T-cell (primary cell): ENCODE measurements at places on chromosomes 5 and 9. TPM values are rescaled to one million over a fixed set of nuclear protein-coding genes. Genes with fewer than 3 reads are reported as not detected.

DNA sequence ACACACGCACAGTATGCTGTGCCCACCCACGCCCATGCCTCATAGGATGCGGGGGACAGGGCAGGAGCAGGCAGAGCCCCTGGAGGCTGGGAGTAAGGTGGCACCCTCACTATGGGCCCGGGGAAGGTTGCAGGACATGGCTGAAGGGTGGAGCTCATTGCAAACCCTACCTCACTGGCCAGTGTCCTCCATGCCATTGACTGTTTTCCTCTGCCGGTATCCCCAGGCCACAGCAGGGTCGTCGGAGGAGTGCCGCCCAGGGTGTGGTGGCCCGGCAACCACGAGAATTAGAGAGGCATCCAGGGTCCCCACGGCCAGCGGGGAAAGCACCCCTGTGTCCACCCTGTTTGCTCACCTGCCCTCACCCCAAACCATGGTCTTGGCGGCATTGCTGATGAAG, 59.7 kb upstream of the FCN2 start:
- DNase-seq = no peak
- no peaks in the 10 kb centered on the region for H3K4me1 ChIP-seq
- H3K4me3 ChIP-seq = no peak overlapping the region
- H3K36me3 ChIP-seq = no peaks in the 10 kb centered on the region
- H3K27ac ChIP-seq = no peak overlapping the region

GRCh38 chr5:73230264-73231245, 57.6 kb downstream of the TMEM174 start:
- no peak for DNase-seq
- no peaks in the 10 kb centered on the region for H3K36me3 ChIP-seq
- H3K27ac ChIP-seq = no peak overlapping the region
- no peak overlapping the region for H3K4me3 ChIP-seq
- H3K27me3 ChIP-seq = peaks cover 31% of the 10 kb centered on the region
- H3K4me1 ChIP-seq = peaks cover 30% of the 10 kb centered on the region

DNA sequence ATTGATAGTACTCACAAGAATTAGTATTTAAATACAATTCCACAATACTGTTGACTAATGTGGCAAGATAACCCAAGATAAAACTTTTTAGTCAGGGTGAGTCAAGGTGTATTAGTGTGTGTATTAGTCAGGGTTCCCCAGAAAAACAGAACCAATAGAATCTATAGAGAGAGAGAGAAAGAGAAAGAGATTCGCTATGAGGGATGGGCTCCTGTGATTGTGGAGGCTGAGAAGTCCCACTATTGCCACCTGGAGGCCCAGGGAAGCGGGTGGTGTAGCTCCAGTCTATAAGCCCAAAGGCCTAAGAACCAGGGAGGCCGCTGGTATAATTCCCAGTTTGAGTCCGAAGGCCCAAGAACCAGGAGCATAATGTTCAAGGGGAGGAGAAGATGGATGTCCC, 10.0 kb upstream of the SHISAL2B start:
- no peaks in the 10 kb centered on the region for H3K27me3 ChIP-seq
- no peaks in the 10 kb centered on the region for H3K36me3 ChIP-seq
- no peaks in the 10 kb centered on the region for H3K4me1 ChIP-seq
- no peak overlapping the region for H3K27ac ChIP-seq
- DNase-seq = no peak

GRCh38 chr9:482739-483138, 268.1 kb downstream of the DOCK8 start:
- no peak overlapping the region for H3K27ac ChIP-seq
- no peaks in the 10 kb centered on the region for H3K36me3 ChIP-seq
- H3K4me1 ChIP-seq = no peaks in the 10 kb centered on the region
- DNase-seq = no peak
- no peaks in the 10 kb centered on the region for H3K27me3 ChIP-seq
- no peak overlapping the region for H3K4me3 ChIP-seq

DNA sequence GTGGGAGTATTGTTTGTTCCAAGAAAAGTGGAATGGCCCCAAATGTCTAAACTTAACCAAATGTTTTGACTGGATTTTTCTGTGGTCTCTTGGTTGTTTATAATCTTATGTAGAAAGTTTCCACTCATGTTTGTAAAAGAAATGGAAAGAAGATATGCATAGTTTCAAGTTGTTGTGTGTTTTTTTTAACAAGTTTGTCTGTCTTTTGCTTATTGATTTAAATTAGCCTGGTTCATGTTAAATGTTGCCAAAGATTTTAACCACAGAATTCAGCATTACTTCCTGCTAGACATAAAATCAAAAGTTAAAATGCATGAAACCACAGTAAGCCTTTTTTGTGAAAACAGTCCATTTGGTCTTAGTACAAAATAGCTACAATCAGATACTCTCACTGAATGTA, 14.0 kb downstream of the PPWD1 start:
- H3K27me3 ChIP-seq = no peaks in the 10 kb centered on the region
- H3K4me3 ChIP-seq = no peak overlapping the region
- DNase-seq = no peak
- H3K4me1 ChIP-seq = no peaks in the 10 kb centered on the region

GRCh38 chr5:1246711-1247431, 21.7 kb downstream of the SLC6A18 start:
- H3K27ac ChIP-seq = no peak overlapping the region
- H3K36me3 ChIP-seq = no peaks in the 10 kb centered on the region
- no peaks in the 10 kb centered on the region for H3K27me3 ChIP-seq
- no peak for DNase-seq
- no peak overlapping the region for H3K4me3 ChIP-seq

- H3K36me3 ChIP-seq = no peaks in the 10 kb centered on the region
- DNase-seq = no peak
- H3K4me3 ChIP-seq = no peak overlapping the region
- H3K27me3 ChIP-seq = peaks cover 9% of the 10 kb centered on the region
Measured at GRCh38 chr5:179526978-179527377, 23.4 kb upstream of the RUFY1 start.

GRCh38 chr9:72649127-72649442, 127.7 kb downstream of the TMC1 start:
- no peak for DNase-seq
- no peaks in the 10 kb centered on the region for H3K27me3 ChIP-seq
- no peak overlapping the region for H3K4me3 ChIP-seq
- H3K27ac ChIP-seq = no peak overlapping the region
- H3K4me1 ChIP-seq = no peaks in the 10 kb centered on the region
- no peaks in the 10 kb centered on the region for H3K36me3 ChIP-seq

DNA sequence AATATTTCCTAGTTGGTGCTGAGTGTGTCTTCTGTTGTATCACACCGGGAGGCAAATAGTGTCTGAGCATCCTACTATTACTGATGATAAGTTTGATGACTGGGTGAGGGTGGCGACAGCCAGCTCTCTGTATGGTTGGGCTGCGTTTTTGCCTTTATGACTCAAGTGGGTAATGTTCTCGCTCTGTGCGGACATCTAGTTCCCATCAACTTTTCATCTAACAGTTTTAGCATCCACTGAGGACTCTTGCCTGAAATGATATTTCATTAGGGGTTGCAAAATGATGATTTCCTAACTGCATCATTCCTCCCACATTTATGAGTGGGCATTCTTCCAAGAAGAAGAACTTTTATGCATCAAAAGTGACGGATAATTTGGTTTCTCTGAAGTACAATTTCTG, 26.5 kb downstream of the HMCN2 start:
- H3K4me3 ChIP-seq = no peak overlapping the region
- no peaks in the 10 kb centered on the region for H3K36me3 ChIP-seq
- no peaks in the 10 kb centered on the region for H3K4me1 ChIP-seq
- no peaks in the 10 kb centered on the region for H3K27me3 ChIP-seq

GRCh38 chr5:125370461-125371205, 624.2 kb upstream of the ZNF608 start:
- H3K36me3 ChIP-seq = no peaks in the 10 kb centered on the region
- no peak overlapping the region for H3K4me3 ChIP-seq
- no peak overlapping the region for H3K27ac ChIP-seq
- no peaks in the 10 kb centered on the region for H3K27me3 ChIP-seq
- DNase-seq = no peak
- H3K4me1 ChIP-seq = no peaks in the 10 kb centered on the region

- no peaks in the 10 kb centered on the region for H3K4me1 ChIP-seq
- H3K4me3 ChIP-seq = no peak overlapping the region
- H3K27me3 ChIP-seq = no peaks in the 10 kb centered on the region
- H3K36me3 ChIP-seq = no peaks in the 10 kb centered on the region
Measured at GRCh38 chr5:173733021-173733420, 116.6 kb upstream of the BOD1 start.

Gene NUTM2F
- total RNA-seq = not detected

DNA sequence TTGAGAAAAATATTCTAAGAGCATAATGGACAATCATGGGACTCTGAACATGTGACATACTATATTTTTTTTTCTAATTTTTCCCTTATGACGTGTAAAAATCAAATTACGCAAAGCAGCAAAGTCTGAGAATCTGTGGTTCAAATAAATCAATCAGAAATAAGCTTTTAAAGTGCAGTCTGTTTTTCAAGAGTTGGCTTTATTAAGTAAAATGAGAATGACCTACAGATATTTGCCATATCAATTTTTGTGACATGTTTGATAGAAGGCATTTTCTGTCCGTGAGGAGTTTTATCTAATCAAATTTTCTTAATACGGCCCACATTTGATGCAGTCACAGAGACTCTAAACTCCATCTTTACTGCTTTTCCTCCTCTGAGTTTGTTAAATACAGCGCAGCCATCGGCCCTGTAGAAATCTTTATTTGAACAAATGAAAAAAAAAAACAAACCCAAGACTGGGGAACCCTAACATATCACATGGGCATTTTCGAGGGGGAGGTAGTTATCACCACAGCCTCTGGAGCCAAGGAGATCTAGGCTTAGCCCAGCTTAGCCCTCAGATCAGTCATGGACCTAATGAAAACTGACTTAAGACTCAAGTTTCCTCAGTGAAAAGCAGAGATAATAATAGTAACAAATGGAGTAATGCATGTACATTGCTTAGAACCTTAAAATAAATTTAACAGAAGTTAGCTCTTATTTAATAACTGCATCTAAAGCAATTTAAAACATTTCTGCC, 263.6 kb upstream of the C9orf72 start:
- no peak overlapping the region for H3K4me3 ChIP-seq
- H3K27ac ChIP-seq = no peak overlapping the region
- no peaks in the 10 kb centered on the region for H3K4me1 ChIP-seq
- DNase-seq = no peak
- peaks cover 5% of the 10 kb centered on the region for H3K27me3 ChIP-seq

Gene SPINK7
- not detected for total RNA-seq

Gene TUT7
- total RNA-seq = 49.1 TPM

Gene SPAG8
- total RNA-seq = 6.3 TPM

Gene FREM1
- 0.26 TPM for total RNA-seq

GRCh38 chr5:168853972-168854371, 274.8 kb upstream of the PANK3 start:
- H3K27me3 ChIP-seq = no peaks in the 10 kb centered on the region
- H3K4me3 ChIP-seq = no peak overlapping the region
- no peaks in the 10 kb centered on the region for H3K36me3 ChIP-seq
- no peak for DNase-seq
